ENCODE measurements at places on chromosomes 3 and 15. TPM values are rescaled to one million over a fixed set of nuclear protein-coding genes. Genes with fewer than 3 reads are reported as not detected.
A peak's percentile ranks its signal among the peaks of the same experiment; 100 is the strongest.

DNA sequence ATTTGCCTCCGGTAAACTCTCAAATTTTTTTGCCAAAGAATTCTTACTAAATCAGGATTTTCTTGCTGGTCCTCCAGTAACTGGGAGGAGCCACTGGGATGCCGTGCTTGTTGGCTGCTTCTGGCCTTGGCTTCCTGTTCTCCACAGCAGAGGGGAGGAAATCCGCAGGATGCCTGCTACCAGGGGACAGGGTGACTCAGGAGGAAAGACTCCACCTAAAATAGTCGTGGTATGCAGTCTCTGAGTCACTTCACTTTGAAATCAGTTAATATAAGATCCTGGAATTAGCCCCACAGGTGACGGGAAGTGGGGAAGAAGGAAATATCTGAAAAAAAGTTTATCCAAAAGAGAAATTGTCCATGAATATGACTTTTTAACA lies 6.5 kb upstream of the TM4SF18 start:
- DNase-seq = no peak

GRCh38 chr15:52730594-52730993 lies 51.4 kb upstream of the ATOSA start:
- no peak for DNase-seq

- no peak for DNase-seq
These were observed 208.7 kb downstream of the VGLL3 start for GRCh38 chr3:86782286-86782685.

DNA sequence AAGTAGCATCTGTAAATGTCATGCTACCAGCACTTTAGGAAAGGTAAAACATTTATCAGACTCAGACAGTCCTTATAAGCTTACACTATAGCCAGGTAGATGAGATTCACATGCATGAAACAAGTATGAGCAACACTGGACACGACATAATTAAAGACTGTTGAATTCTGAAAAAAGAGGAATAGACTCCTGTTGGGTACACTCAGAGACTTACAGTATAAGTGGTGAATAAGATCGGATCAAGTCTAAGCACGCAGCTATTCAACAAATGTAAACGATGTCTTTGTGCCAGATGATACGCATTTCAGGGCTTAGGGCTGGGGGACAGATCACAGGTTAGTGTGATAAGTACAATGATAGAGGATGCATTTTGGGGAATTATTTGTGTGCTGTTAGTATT lies 43.2 kb upstream of the SPPL2A start:
- no peak for DNase-seq

DNA sequence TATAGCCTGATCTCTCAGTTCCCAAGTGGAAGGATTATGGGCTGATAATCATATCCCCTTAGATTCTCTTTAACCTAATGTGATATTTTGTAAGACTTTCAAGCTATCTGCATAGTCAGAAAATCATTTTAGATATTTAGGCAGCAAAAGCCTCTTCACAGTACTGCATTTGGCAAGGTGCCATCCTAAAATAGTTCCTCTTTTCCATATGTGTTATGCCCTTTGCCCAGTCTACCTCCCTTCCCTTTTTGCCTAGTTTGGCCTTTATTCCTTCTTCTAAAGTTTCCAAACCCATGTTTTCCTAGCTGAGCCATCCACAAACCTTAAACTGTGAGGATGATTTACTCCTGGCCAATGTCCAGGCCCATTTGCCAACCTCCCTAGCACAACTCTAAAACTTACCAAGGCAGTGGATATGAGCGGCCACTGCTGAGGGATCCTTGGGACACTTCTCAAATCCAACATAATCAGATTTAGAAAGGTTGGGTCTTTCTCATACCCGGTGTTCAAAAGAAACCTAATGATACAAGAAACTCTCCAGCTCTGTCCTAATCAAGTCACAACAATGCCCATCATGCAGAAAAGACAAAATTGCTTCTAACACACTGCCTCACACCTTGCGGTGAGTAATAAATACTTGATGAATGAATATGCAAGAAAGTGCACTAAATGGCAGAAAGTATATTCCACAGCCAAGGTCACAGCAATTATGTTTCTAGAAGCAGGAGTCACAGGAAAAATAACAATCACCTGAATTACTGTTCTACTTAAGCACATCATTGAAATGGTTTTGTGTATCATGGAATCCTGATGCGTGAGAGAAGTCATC lies 493.9 kb downstream of the NLGN1 start:
- no peak for DNase-seq

The DUOXA2 gene
- total RNA-seq = not detected

- DNase-seq = no peak
These were observed 1.2 kb downstream of the RTP1 start for GRCh38 chr3:187198490-187198889.

DNA sequence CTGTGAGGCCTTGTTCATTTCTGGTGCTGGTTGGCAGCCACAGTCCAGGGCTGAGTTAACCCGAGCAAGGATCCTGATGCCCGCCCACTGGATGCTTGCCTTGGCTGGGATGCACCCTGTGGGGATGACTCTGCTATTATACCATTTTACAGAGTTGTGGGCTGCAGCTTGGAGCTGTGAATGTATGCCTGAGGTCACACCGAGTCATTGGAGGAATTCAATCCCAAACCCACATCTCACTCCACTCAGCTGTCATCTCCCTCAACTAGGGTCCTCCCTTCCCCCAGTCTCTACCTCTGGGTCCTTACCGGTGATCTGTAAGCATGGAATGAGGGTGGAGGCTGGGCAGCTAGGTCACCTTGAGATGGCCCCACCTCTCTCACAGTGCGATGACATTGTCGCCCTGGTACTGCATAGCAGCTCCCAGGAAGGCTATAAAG lies 22.1 kb downstream of the MAPKAPK3 start:
- DNase-seq = no peak

The PLA2G4F gene
- 0.11 TPM for total RNA-seq

GRCh38 chr3:57805674-57806073 lies 49.6 kb downstream of the SLMAP start:
- DNase-seq = no peak

The ANKDD1A gene
- 10.8 TPM for total RNA-seq

- no peak for DNase-seq
These were observed 5.9 kb downstream of the CMC1 start for GRCh38 chr3:28247286-28247685.

The CYP8B1 gene
- not detected for total RNA-seq

The ZNF80 gene
- total RNA-seq = not detected

The TF gene
- 333 TPM for total RNA-seq

DNA sequence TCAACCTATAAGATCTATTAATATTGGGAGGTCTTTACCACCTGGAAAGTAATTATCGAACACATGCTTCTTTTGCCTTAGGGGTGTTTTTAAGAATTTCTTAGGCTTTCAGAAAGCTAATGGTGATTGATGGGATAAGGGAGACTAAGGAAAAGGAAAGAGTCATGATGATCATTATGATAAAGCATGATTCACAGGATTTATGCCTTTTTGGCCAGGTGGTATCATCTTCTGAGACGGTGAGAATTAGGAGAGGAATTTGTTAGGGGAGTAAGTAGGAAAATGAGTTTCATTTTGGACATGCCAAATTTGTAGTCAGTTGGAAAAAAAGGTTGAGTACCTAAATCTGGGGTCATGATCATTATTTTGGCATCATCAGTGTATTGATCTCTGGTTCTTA lies 8.9 kb downstream of the ARMC8 start:
- DNase-seq = no peak

GRCh38 chr3:42550250-42550649 lies 31.5 kb downstream of the SEC22C start:
- DNase-seq = no peak

DNA sequence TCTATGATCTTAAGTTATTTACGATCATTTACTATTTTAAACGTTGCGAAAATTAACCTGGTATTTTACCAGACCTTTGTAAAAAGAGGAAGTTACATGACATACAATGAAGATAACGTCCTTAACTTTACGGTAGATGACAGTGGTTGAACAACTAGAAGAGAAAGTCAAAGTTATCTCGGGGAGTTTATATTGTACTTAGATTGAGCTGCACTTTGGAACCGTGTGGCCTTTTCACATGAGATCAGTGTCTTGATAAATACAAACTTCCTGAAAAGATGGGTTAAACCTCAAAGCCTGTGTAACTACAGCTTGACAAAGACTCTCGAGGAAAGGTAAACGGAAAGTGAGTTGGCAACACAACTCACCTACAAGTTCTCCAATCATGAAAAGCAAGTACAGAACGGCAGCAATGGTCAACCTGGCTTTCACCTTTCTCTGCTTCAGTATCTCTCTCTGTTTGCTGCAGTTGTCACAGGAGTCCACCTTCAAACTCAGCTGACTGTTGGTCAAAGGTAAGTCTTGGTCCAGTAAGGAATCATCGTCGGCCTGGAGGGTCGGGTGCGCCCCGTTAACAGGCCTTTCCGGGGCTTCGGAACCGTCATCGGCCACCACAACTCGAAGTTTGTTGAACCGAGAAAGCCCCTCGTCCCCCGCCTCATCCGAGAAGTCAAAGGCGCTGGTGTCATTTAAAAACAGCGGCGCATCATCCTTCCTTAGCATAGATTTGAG lies 793 bp downstream of the SLC30A4 start:
- DNase-seq = peak; percentile 3

DNA sequence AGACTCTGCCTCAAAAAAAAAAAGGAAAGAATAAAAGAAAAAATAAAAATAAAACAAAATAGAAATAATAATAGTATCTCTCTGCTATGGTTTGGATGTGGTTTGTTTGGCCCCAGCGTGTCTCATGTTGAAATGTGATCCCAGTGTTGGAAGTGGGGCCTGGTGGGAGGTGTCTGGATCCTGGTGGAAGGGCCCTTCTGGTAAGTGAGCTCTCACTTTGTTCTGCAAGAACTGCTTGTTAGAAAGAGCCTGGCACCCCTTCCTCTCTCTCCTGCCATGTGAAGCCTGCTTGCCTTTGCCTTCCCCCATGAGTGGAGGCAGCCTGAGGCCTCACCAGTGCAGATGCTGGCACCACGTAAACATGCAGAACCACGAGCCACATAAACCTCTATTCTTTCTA lies 26.3 kb downstream of the TMEM44 start:
- DNase-seq = no peak

GRCh38 chr15:88300089-88300488 lies 43.5 kb upstream of the NTRK3 start:
- no peak for DNase-seq

GRCh38 chr3:159253860-159254259 lies 452.0 kb downstream of the MFSD1 start:
- no peak for DNase-seq

DNA sequence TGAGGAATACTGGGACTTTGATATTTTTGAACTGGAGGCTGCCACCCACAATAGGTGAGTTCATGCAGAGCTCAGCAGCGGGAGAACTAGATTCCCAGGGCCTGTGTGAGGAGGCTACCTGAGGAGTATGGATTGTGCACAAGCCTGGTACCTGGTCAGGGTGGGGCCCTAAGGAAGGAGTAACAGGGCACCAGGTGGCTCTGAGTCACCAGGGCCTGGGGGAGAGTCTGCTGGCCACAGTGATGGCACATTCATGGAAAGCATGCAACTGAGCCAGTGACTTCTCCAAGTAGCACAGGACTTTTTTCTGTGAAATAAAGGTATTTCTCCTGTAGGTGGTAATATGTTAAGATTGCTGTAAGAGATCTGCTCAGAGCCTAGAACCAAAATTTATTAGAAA lies 134.4 kb downstream of the PDE8A start:
- DNase-seq = no peak

DNA sequence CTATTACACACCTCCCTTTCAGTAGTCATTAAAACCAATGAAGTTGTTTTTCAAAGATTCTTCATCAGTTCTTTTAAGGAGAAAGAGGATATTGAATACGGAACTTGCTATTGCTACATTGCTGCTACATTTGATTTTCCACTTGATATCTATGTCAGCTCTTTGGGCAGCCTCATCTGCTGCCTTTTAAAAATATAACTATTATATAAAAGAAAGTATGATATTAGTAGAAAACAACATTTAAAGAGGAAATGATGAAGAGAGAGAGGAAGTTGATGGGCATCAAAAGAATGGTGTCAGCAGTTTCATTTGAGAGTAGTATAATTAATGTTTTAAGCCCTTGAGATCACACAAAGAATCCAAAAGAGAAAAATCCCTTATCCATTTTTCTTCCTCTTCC lies 171.4 kb downstream of the NFKBIZ start:
- DNase-seq = no peak

The PCYT1A gene
- 38.1 TPM for total RNA-seq

GRCh38 chr3:140177943-140178342 lies 243.0 kb downstream of the CLSTN2 start:
- no peak for DNase-seq

DNA sequence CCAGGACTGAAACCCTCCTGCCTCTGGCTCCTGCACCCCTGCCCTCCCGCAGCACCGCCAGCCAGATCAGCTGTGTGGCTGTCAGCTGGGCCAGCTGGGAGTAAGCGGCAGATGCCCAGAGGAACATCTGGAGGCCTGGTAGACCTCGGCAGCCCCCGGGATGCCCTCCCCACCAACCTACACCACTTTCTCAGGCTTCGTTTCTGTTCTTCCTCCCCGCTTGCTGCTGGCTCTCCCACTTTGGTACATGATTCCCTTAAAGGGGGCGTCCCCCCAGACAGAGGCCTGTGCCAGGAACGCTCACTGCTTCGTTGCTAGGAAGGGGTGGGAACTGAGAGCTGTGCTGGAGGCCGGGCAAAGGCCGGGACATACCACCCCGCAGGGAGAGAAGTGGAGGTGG lies 91.4 kb upstream of the RPL32 start:
- no peak for DNase-seq

The ABHD5 gene
- total RNA-seq = 28.9 TPM

GRCh38 chr3:117719316-117719926 lies 1009.8 kb downstream of the TUSC7 start:
- peak; percentile 26 for DNase-seq

DNA sequence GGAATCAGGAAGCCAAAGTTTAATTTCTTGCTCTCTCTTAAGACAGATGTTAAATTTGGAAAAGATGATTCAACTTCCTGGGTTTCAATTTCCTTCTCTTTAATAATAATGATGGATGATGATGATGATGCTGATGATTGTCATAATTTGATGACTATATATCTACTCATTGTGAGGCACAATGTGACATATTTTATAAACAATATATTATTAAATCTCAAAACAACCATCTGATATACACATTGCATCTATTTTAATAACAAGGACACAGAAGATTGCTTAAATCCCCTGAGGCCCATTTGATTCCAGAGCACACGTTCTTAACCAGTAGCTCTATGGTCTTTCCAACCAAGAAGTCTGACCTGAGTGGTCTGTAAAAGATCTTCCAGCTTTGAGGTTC lies 124.0 kb downstream of the CNTN6 start:
- no peak for DNase-seq
